Mesangial cell (primary cell): ENCODE measurements at places on chromosomes 5 and 9. TPM values are rescaled to one million over a fixed set of nuclear protein-coding genes. Genes with fewer than 3 reads are reported as not detected.

The DNAJC18 gene
- 8.0 and 10.5 TPM in 2 replicates for total RNA-seq

The CD180 gene
- not detected in 2 replicates for total RNA-seq

The EQTN gene
- total RNA-seq = not detected in 2 replicates

The ARL14EPL gene
- total RNA-seq = not detected in 2 replicates

The LMX1B gene
- total RNA-seq = 0.63 and 0.98 TPM in 2 replicates

The SRA1 gene
- total RNA-seq = 31.4 and 35.8 TPM in 2 replicates

The ZFP37 gene
- total RNA-seq = 0.98 and 1.0 TPM in 2 replicates

The KIF20A gene
- total RNA-seq = 4.8 and 102 TPM in 2 replicates

The IER5L gene
- 31.3 and 152 TPM in 2 replicates for total RNA-seq

The STC2 gene
- total RNA-seq = 24.3 and 58.3 TPM in 2 replicates

The CCL28 gene
- 2.3 and 4.2 TPM in 2 replicates for total RNA-seq

The FAXDC2 gene
- total RNA-seq = 1.3 and 12.8 TPM in 2 replicates

The PITX1 gene
- under 0.01 TPM in 1 of 2 replicates, not detected in the other for total RNA-seq

The MYOT gene
- total RNA-seq = not detected in 2 replicates

The F2RL2 gene
- 18.3 and 58.7 TPM in 2 replicates for total RNA-seq

The GPX3 gene
- total RNA-seq = 9.9 and 91.5 TPM in 2 replicates

The MARVELD2 gene
- 6.8 and 9.1 TPM in 2 replicates for total RNA-seq

The SLC34A3 gene
- not detected in 2 replicates for total RNA-seq

The ANKRD31 gene
- under 0.01 TPM in 1 of 2 replicates, not detected in the other for total RNA-seq

The REEP2 gene
- 11.7 and 28.8 TPM in 2 replicates for total RNA-seq

The OCLN gene
- total RNA-seq = 6.0 and 16.5 TPM in 2 replicates

The PKD2L2 gene
- total RNA-seq = not detected in 2 replicates

The PCDHB4 gene
- 0.13 and 0.49 TPM in 2 replicates for total RNA-seq

The NACC2 gene
- total RNA-seq = 32.4 and 42.2 TPM in 2 replicates

The SPACA9 gene
- total RNA-seq = 1.6 and 12.3 TPM in 2 replicates

The TAF1L gene
- not detected in 2 replicates for total RNA-seq

The PCDHA9 gene
- total RNA-seq = under 0.01 TPM in 1 of 2 replicates, not detected in the other

The TMC1 gene
- total RNA-seq = not detected in 2 replicates

The LHX3 gene
- total RNA-seq = not detected in 2 replicates

The AGXT2 gene
- not detected in 2 replicates for total RNA-seq

The SUSD3 gene
- total RNA-seq = 2.8 and 8.9 TPM in 2 replicates

The FOXD4L3 gene
- not detected in 2 replicates for total RNA-seq

The TSSK1B gene
- total RNA-seq = under 0.01 TPM in 1 of 2 replicates, not detected in the other

The RNF180 gene
- total RNA-seq = 2.3 and 5.3 TPM in 2 replicates

The CNTNAP3B gene
- total RNA-seq = 6.0 and 13.7 TPM in 2 replicates

The EIF4EBP3 gene
- total RNA-seq = 0.98 and 6.3 TPM in 2 replicates

The BHMT gene
- 1.1 and 5.8 TPM in 2 replicates for total RNA-seq

The CTXN3 gene
- total RNA-seq = not detected in 2 replicates

The PCDHB5 gene
- total RNA-seq = 0.33 and 1.5 TPM in 2 replicates

The FRRS1L gene
- total RNA-seq = 0.33 and 0.89 TPM in 2 replicates

The PCSK1 gene
- 0.13 TPM in 1 of 2 replicates, not detected in the other for total RNA-seq

The GBGT1 gene
- total RNA-seq = 5.3 and 6.5 TPM in 2 replicates

The TRIM7 gene
- total RNA-seq = 4.1 and 8.8 TPM in 2 replicates

The RASEF gene
- total RNA-seq = 2.4 and 2.9 TPM in 2 replicates

The WDR38 gene
- 0.13 TPM in 1 of 2 replicates, not detected in the other for total RNA-seq

The ANKRD55 gene
- not detected in 2 replicates for total RNA-seq

The HMMR gene
- 1.0 and 39.9 TPM in 2 replicates for total RNA-seq

The FOXD4 gene
- 0.25 TPM in 1 of 2 replicates, not detected in the other for total RNA-seq
